ENCODE measurements at places on chromosomes 1 and 21.

- DNase-seq, result peak; percentile 70
These were observed 2.8 kb upstream of the IGSF8 start for GRCh38 chr1:160101037-160101716.

GRCh38 chr1:169491845-169492281 lies 6.1 kb upstream of the SLC19A2 start:
- peak; percentile 55 for DNase-seq

DNA sequence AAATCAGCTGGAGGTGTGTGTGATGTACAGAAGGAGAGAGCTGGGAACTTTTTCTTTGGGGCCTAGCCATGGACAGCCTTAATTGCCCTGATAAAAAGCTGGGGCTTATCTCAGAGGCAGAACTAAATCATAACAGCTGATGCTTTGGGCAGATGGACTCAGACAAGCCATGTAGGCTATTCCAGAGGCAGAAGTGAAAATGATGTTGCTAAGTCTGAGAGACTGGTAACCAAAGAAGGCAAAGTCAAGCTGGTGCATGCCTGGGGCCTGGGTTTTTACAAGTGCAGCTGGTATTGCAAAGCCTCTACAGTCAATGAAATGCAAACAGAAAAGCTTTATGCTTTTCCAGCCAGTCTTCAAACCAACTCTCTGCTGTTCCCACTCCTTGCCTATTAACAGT lies 39.0 kb upstream of the LMX1A start:
- DNase-seq, result peak; percentile 19

GRCh38 chr1:121418369-121419049 lies 233.7 kb downstream of the SRGAP2C start:
- peak; percentile 65 for DNase-seq

DNA sequence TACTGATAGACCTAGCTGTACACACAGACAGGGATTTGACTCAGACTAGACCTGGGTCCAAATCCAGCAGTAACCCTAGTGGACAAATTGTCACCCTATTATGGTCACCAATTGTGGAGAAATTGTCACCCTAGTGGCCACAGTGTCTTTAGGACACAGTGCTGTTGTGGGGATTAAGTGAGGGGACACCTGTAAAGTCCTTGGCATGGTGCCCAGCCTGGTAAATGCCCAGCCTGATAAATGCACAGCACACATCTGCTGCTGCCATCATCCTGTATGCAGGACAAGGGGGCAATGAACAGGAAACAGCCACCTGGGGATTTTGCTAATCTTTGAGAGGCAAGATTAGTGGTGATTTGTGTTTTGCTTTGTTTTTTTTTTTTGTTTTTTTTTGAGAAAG lies 2.3 kb downstream of the TMEM61 start:
- DNase-seq, result no peak

GRCh38 chr1:155052439-155053395 lies 1.6 kb downstream of the ADAM15 start:
- peak; percentile 51 for DNase-seq

DNA sequence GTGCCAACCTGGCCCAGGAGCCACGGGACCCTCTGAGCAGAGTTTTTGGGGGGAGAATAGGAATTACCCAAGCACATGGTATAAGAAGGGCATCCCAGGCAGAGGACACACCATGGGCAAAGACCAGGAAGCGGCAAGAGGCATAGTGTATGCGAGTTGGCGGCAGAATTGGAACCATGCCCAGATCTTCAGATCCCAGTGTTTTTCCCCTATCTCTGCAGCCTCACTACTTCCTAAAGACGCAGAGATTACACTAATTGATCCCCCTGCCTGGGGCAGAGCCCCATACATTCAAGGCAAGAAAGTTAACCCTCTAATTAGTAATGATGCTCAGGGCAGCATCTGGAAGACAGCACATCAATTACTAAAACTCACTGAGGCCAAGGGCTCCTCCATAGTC lies 48.2 kb downstream of the SYT2 start:
- no peak for DNase-seq

DNA sequence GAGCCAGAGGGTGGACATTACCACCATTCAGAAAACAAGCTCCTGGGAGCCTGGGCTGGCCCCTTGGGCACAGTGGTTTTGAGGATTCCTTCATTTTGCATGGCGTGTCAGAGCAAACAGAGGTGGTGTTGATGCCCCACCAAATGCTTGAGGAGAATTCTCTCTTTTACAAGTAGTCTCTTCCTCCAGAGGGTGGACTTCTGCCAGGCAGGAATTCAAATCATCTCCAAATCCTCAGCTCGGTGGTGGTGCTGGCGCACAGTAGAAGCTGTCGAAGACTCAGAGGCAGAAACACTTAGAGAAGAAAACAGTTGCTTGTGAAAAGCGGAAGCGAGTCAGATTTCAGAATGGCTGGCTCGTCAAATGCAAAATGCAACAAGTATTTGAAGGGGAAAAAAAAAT lies 3.4 kb upstream of the CHI3L1 start:
- DNase-seq, result no peak

GRCh38 chr1:48309564-48310082 lies 87.1 kb downstream of the SLC5A9 start:
- no peak for DNase-seq

DNA sequence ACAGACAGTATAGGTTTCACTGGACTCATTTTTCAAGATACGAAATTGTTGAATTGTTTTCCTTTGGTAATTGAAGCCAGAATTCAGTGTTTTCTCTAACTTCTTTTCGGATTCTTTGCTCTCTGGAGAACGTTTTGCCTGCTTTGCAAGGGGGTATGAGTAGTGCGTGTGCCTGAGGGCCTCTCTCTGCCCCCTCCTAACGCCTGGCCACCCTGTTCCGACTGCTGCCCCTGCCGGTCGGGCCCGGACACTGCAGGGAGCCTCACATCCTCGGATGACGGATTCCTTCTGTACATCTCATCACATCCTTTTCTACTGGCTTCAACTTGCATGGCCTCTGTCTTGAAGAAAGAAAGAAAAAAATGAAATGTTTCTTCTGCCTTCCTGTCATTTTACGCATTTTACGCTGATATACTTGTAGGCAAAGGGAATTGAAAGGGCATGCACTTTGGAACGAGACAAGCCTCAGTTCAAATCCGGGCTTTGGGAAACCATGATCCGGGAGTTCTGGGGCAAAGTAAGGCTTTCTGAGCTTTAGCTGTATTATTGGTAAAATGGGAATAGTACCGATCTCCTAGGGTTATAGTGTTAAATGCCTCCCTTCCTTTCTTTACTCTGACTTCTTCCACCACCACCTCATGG lies 65.1 kb downstream of the DISC1 start:
- DNase-seq, result peak; percentile 49

DNA sequence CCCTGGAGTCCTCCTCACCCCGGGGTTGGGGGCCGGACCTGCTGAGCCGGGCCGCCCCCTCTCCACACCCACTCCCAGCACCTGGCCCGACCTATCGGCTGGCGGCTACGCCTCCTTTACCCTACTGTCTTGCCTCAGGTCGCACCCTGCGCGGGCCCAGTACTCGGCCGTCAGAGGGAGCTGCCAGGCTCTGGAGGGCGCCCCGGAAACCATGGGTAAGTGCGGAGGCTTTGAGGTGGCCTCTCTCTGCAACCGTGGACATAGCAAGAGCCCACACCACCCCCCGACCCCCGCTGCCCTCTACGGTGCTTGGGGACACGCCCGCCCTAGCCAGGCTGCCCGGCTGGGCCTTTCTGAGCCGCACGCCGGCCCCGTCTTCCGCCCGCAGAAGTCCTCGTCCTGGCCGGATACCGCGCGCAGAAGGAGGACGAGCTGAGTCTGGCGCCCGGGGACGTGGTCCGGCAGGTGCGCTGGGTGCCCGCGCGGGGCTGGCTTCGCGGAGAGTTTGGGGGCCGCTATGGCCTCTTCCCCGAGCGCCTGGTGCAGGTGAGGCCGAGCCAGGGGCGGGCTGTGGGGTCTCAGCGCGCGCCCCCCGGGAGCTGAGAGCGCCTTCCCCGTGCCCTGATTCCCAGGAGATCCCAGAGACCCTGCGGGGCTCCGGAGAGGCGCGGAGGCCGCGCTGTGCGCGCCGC lies at the start of gene SH3D21:
TSS of gene SH3D21 (plus strand) at position 159 of the 692 bp plus-strand sequence. CDS start at position 212, 53 bp downstream.
- peak; percentile 79 for DNase-seq

DNA sequence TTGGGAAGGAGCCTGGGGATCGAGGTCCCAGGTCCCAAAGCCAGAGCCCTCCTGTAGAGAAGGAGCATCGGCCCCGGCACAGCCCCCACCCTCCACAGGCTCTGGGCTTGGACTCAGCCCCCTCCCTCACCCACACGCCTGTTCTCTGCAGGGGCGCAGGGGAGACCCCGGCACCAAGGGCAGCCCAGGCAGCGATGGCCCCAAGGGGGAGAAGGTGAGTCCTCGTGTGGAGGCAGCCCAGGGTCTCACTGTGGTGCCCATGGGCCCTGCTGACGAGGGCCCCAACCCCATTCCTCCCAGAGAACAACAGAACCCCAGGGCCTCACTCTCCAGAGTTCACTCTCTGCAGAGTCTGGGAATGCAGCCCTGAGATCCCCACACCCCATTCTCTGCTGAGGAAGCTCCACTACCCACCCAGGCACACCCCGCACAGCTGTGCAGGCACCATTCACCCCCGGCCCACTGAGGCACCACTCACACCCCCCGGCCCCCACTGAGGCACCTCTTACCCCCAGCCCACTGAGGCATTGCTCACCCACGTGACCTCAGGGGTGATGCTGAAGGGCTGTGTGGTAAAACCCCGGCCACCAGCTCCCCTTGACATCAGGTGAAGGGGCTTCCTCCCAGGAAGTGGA lies 21.8 kb downstream of the COL6A2 start:
- no peak for DNase-seq

DNA sequence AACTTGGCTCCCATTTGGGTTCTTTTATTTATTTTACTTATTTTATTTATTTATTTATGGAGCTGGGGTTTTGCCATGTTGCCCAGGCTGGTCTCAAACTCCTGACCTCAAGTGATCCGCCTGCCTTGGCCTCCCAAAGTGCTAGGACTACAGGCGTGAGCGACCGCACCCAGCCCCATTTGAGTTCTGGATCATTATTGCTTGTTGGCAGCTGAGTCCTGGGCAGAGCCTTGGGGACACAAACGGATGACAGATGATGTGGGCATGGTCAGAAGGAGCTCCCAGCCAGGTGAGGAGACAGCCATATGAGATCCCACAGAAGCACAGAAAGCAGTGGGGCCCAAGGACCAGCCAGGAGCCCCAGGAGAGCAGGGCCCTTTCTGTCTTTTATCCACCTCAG lies 254.0 kb downstream of the MATN1 start:
- no peak for DNase-seq

DNA sequence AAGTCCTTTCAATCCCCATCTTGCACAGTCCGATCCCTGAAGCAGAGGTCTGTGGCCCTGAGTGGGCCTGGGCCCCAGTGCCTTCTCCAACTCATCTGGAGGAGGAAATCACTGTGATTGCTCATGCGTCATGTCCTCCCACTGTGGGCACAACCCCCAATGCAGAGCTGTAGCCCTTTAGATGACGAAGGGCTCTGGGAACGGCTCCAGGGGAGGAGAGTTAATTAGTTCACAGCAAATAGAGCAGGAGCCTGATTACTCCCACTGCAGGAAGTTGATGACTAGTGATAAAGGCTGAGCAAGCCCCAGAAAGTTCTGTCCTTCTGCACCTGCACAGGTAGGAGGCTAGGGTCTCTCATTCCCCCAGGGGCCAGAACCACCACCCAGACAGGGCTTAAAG lies 111.5 kb downstream of the CCDC185 start:
- DNase-seq, result peak; percentile 96

DNA sequence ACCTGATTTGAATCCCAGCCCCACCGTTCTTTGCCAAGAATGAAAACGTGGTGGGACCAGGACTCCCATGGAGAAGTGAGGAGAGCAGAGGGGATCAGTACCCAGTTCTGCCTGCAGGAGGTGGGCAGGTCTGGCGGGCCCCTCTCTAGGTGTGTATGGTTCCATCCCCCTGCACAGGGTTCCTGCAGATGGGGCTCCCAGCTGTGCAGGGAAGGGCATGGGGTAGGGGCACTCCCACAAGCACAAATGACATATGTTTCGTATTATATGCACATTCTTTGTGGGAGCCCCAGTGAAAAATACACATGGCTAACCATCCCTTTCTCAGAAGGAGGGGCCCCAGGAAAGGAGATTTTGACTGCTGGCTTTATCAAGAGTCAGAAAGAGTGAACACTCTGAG lies 144.6 kb downstream of the PLPP3 start:
- no peak for DNase-seq

GRCh38 chr1:232184561-232185530 lies 445.1 kb downstream of the SIPA1L2 start:
- DNase-seq, result no peak

DNA sequence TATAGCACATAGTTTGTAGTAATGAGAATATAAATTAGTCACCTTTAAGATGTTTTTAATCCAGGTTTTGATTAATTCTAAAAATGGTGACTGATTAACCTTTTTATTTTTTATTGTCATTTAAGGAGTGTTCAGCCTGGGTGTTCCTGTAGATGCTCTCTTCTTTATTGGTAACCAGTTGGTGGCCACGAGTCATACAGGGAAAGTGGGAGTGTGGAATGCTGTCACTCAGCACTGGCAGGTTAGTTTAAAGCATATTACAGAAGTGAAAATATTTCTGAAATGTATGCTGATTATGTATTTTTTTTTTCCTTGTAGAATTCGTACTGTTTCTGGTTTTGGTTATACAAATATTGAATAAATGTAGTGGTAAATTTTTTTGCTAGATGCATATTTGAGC lies 28.1 kb downstream of the KCTD3 start:
- peak; percentile 36 for DNase-seq

- no peak for DNase-seq
These were observed 17.8 kb upstream of the LRRC47 start for GRCh38 chr1:3814065-3814464.

- DNase-seq, result no peak
These were observed 4.9 kb upstream of the WNT3A start for GRCh38 chr1:228001738-228002535.

DNA sequence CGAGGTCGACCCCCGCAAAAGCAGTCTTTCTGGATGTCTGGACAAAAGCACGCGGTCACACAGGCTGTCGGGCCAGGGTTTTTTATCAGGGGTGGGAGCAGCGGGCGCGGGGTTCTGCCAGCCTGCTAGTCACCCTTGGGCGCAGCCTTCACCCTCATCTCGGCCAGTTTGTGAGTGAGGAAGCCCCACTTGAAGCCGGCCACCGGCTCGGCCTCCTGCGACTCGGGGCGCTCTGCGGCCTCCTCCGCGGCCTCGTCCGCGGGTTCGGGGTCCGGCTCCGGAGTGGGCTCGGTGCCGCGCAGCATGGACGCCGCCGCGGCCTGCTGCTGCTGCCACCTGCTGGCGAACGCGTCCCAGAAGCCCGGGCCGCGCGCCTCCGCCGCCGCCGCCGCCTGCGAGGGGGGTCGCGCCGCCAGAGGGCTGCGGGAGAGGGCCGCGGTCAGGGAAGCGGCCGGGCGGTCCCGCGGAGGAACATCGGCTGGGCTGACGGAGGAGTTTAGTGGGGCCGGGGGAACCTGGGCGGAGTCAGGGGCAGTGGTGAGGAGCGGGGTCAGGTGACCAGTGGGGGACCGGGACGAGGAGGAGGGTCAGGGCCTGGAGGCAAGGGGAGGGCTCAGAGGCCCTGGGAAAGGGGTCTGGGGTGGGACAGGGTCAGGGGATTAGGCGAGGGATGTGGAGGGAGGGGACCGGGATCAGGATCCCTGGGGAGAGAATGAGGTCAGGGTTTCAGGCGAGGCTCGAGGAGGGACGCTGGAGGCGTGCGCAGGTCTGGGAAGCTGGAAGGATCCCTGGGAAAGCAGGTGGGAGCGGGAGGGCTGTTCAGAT lies 4.5 kb downstream of the C1orf232 start:
- peak; percentile 26 for DNase-seq

All from epithelial cell of esophagus (primary cell).